Activated CD8-positive, alpha-beta memory T cell treated with anti-CD3 and anti-CD28 coated beads, Interleukin-2, amount 10 ng/mL, durations not matched to agents 7 days and 5 days (primary cell): ENCODE measurements at places on chromosomes 6 and 20. TPM values are rescaled to one million over a fixed set of nuclear protein-coding genes. Genes with fewer than 3 reads are reported as not detected.

ENPP5 gene
- not detected for total RNA-seq

ULBP3 gene
- total RNA-seq: 1.4 TPM

HSPA12B gene
- not detected for total RNA-seq

VWA7 gene
- 6.4 TPM for total RNA-seq

SLC17A3 gene
- 0.26 TPM for total RNA-seq

CTCFL gene
- total RNA-seq: not detected

LRFN2 gene
- not detected for total RNA-seq
